Fibroblast of skin of right quadriceps (primary cell): ENCODE measurements at places on chromosomes 7 and 10.

DNA sequence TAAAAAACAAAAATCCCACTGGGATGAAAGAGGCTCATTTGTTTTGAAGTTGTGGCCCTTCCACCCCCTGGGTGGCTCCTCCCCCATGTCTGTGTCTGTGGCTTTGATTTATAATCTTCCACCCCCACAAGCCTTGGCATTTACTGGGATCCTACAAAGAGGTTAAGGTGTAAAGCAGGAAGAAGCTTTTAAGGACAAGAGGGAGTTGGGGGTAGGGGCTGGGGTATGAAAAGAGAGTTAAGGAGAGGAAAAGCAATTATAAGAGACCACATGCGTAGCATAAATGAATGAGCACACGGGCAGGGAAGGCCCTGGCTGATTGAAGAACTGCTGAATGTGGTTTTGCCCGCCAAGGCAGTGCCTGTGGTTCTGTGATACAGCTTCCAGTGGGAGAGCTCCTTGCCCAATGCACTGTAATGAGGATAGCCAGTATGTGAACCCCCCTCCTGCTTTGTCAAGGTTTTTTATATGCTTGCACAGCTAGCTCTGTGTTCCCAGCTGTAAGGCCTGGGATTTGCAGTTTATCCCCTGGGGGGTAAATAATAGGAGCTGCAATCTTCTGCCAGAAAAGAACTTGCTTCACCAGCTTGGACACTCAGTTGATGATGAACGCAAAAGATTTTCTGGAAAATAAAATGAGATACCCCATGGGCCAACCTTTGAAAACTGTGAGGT, 34.7 kb upstream of the KMT2E start:
- DNase-seq = peak; percentile 83

DNA sequence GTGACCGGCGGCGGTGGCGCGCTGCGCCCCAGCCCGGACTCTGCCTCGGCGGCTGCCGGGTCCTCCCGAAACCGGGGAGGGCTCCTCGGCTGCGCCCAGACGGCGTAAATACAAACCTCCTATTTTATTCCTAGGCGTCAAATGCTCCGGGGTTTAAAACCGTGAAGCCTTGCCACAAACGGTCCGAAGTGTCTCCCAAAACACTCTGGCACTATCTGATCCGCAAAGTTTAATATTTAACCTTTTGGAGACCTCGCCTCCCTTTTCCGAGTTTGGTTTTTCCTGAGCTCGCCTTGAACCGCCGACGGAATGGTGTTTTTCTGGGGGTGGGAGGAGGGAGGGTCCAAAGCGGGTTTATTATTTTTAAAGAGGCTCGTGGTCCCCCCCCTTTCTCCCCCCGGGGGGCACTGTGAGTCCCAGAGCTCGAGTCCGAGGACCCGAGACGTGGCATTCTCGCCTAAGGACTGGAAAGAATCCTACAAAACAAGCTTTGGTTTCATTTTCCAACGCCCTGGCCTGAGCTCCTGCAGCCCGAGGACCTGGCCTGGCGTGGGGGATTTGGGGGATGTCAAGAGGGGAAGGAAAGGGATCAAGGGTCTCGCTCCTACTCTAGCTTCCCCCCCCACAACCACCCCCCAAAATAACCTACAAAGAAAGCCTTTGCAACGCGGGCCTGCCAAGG, 1.8 kb downstream of the TNRC18 start:
- peak; percentile 81 for DNase-seq

GRCh38 chr10:98293550-98294269, 25.7 kb upstream of the LOXL4 start:
- DNase-seq = no peak

GRCh38 chr7:139791316-139791715, 13.5 kb upstream of the HIPK2 start:
- no peak for DNase-seq
